ENCODE measurements at places on chromosomes 12 and 14.

DNA sequence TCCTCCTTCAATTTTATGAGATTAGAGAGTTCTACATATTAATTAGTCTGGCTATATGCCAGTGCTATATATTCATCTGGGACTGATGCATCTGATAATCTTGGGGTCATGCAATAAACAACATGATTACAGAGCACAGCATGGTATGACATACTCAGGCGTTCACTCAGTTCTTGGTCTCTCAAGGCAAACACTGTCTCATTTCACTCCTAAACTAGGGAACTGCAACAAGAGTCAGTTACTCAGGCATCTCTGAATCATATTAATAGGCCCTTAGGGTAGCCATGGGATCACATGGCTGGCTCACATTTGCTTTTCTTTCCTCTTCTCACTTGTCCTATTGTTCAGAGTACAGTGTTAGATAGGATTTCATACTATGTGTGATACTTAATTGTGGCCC, 91.8 kb upstream of the TMEM260 start:
- no peak for DNase-seq

DNA sequence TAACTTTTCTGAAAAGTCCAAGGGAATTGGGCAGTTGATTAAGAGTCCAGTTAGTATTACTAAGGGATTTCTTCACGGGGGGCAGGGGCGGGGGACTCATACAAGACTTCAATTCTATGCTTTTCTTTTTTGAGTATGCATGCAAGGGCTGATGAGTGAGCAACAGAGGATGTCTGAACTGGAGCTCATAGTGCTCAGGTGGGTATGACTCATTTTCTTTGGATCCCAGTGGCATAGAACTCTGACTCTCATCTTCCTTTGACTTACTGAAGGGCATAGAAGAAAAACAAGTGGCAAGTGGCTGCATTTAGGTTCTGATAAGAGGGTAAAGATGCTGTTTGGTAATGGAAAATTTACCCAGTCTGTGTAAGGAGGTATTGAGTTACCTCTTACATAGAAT, 749.2 kb downstream of the NOVA1 start:
- no peak for DNase-seq

GRCh38 chr12:101828463-101829196, 2.1 kb downstream of the GNPTAB start:
- DNase-seq: no peak

GRCh38 chr14:81157431-81157830, 63.3 kb downstream of the GTF2A1 start:
- no peak for DNase-seq

GRCh38 chr14:67352055-67352454, 7.5 kb downstream of the ATP6V1D start:
- no peak for DNase-seq

GRCh38 chr14:105978618-105979295, 452.4 kb downstream of the TMEM121 start:
- no peak for DNase-seq

GRCh38 chr12:78929075-78929418, 64.5 kb downstream of the SYT1 start:
- DNase-seq: no peak

DNA sequence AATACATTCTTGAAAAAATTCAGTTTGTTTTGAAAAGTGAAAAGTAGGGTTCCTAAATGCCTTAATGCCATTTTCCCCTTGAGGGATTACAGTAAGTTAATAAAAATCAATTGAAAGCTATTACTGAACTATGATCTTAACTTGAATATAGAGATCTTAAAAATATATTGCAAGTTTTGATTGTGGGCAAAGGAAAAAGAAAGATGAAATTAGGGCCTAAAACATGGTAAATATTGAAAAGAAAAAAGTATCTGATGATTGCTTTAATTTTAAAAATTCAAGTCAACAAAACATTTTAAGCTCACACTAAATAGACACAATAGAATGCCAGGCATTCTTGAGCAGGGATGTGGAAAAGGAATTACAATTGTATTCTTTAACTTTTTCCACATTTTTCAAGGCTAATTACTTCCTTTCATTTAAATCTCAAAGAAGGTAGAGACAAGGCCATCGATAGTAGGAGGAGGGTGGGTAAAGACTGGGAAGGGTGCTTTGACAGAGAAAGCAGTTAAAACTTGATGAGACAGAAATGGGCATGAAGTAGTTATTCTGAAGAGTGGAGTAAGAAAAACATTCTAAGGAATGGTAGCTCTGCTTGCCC, 294.4 kb downstream of the NELL2 start:
- no peak for DNase-seq

- DNase-seq: no peak
Observed at GRCh38 chr12:95096852-95097251, 23.4 kb upstream of the NR2C1 start.

DNA sequence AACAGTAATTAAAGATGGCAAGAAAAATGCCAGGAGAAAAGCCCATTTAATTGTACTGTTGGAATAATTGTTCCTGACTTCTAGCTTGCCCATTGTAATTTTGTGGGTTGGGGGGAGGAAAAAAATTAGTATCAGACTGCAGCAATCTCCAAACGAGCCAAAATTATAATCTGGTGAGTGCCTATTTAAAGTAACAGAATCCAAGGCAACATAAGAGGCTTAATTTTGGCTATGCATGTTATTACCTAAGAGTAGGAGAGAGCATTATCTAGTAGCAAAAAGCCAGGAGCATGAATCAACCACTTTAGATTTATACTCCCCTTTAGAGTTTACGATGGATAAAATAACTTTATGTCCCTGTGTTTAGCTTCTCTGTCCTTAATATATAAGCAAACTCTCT, 14.6 kb upstream of the DENND5B start:
- DNase-seq: no peak

DNA sequence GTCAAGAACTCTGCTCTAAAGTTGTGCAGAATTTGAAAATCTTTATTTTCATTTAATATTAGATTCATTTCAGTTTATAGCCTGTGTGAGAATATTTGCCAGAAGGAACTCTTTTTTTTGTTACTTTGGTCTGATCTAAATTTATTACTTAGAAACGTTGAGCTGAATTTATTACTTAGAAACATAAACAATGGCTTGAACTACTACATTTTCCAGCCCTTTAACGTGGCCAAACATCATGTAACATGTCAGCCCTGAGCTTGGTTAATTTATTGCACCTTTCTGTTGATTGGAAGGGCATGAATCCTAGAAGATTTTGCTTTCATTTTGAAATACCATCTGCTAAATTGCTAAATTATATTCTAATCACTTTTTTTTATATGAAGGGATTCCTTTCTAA, 241.4 kb downstream of the TMEM117 start:
- DNase-seq: no peak

GRCh38 chr12:55051197-55051947, 31.6 kb downstream of the NEUROD4 start:
- DNase-seq: no peak

DNA sequence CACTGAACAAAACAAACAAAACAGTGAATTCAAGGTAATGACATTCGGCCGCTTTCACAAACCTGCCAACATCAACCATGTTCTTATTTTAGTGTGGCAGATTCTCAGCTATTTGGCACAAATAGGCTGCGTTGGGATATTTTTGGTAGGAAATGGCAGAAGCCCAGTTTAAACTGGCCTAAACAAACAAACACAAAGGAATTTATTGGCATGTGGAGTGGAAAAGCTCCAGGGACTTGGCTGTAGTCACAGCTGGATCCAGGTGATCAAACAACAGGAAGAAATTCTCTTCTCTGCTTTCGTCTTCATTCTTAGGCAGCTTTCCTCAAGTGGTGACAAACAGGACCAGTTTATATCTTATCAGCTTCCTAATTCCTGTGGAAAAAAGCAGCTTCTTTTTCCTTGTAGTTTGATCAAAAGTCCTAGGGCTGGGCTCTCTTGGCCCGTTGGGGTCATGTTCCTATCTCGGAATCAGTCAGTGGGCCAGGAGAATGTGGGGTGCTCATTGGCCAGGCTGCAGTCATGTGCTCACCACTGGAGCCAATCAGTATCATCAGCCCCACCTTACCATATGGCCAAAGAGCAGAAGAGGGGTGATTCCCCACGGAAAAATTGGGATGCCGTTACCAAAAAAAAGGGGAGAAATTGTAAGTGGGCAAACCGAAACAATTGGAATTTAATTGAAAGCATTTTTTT, 22.6 kb downstream of the C12orf75 start:
- no peak for DNase-seq

- DNase-seq: no peak
Observed at GRCh38 chr12:39623919-39624318, 4.3 kb upstream of the ABCD2 start.

GRCh38 chr14:54722791-54723432, 156.0 kb downstream of the SAMD4A start:
- DNase-seq: no peak

DNA sequence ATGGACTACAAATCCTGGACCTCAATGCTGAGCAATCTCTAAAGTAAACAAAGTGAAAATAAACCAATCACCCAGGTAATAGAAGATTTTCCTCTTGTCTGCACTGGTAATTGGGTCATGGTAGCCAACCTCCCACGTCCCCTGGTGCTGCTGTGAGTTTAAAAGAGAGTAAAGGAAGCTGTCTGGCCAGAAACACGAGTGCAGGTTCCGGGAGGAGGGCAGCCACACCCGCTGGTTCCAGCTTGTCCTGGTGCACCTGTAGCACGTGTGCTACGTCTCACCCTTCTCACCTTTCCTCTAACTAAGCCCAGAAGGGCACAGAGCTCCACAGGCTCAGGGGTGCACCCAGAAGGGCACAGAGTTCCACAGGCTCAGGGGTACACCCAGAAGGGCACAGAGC, 5.4 kb downstream of the CRACR2A start:
- DNase-seq: peak; percentile 68

DNA sequence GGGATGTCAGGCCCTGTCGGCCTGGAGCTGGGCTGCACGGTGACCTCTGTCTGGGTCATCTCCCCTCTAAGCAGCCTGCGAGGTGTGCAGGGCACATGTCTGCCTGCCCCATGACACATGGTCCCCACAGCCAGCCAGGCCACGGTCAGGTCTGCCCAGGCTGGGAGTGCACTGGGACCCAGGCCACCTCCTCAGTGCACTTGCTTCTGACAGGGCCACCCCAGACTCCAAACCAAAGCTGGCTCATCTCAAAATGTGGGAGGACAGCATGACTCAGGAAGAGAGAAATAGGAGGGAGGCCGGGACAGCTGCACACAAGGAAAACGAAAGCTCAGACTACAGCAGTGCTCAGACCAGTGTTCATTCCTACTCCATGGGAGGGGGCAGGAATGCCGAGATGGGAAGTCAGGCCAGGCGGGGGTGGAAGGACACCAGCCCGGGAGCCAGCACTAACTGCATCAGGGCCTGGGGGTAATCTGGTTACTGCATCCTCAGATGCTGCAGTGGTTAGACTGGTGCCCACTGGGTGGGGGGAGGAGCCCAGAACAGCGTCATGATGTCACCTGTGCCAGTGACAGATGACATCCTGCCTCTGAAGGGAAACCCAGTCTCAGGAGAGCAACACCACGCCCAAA, 4.0 kb downstream of the P2RX2 start:
- DNase-seq: no peak

GRCh38 chr12:112023759-112024396, 10.7 kb downstream of the ERP29 start:
- no peak for DNase-seq

- DNase-seq: no peak
Observed at GRCh38 chr14:89899291-89899690, 55.2 kb downstream of the EFCAB11 start.

- DNase-seq: no peak
Observed at GRCh38 chr14:41636492-41637392, 30.1 kb downstream of the LRFN5 start.

GRCh38 chr14:63764620-63765139, 36.8 kb upstream of the SGPP1 start:
- DNase-seq: no peak

- DNase-seq: no peak
Observed at GRCh38 chr12:49609875-49610154, 4.4 kb upstream of the FAM186B start.

- no peak for DNase-seq
Observed at GRCh38 chr12:45536284-45536683, 193.2 kb upstream of the ARID2 start.

DNA sequence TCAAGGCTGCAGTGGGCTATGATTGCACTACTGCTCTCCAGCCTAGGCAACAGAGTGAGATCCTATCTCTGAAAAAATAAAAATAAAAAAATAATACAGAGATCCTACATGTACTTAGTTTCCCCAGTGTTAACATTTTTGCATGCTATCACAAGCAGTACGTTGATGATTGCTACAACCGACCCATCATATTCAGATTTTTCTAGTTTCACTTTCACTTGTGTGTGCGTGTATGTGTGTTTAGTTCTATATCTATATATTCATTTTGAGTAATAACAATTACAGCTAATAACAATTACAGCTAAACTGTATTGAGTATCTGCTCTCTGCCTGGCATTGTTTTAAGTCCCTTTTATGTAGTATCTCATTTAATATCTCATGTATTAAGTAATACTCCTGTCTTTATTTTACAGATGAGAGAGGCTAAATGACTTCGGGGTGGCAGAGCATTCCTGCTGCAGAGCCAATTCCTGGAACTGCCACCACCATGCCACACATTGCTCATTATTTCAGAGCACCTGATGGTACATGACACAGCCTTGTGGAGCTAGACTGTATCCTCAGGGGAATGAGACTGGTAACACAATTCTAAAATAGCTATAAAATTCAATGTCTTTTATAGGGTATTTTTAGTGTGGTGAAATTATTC, 153.1 kb downstream of the BCAT1 start:
- DNase-seq: peak; percentile 3

DNA sequence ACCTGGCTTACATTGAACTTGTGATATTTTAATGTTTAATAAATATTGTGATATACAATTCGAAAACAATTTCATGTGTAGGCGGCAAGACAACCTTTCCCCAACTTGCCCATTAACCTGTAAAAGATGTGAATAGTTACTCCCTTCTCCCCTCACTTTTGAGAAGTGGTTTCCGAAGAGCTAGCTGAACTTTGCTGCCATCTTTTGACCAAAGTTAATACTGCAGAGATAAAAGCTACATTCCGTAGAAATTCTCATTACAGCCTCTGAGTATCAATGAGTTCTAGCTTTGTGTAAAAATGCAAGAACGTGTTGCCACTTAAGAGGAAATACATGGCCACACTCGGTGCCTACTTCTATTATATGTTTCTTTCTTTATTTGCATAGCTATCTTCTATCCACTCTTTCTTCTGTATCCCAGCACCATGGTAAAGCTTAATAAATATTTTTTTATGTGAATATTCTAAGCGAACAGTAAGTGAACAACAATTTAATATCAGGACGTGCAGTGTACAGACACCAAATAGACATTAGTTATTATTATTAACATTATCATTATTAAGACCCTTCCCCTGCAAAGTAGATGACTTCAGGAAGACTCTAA, 105.1 kb upstream of the TMEM260 start:
- peak; percentile 29 for DNase-seq

GRCh38 chr12:131055596-131056233, 102.0 kb downstream of the ADGRD1 start:
- DNase-seq: no peak

DNA sequence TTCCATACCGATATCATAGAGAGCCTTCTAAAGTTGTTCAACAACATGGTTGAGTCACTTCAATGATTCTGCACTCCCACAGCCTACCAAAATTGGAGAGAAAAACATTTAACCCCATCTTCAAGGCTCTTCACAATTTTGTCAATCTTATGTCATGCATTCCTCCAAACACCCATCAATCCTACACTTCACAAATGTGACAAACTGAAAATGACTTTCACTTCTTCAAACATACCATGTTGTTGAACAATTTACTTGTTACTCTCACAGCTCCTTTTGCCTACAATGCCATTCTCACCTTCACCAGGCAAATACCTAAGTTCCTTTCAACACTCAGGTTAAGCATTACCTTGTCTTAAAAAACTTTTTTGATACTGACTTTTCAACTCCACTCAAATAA, 88.0 kb downstream of the OSBPL8 start:
- no peak for DNase-seq

All from central memory CD4-positive, alpha-beta T cell (primary cell).